ENCODE measurements at places on chromosomes 1 and 21. TPM values are rescaled to one million over a fixed set of nuclear protein-coding genes. Genes with fewer than 3 reads are reported as not detected.

The CD52 gene
- not detected for total RNA-seq

The TMEM51 gene
- 48.1 TPM for total RNA-seq

The RGS1 gene
- total RNA-seq = not detected

The CAMK2N1 gene
- total RNA-seq = 18.2 TPM

The DMBX1 gene
- total RNA-seq = not detected

The NBPF3 gene
- 4.6 TPM for total RNA-seq

The PLA2G2D gene
- total RNA-seq = not detected

The SMIM34 gene
- not detected for total RNA-seq

The FCGR1A gene
- not detected for total RNA-seq
